Renal pelvis (tissue), 12 donors: ENCODE measurements at places on chromosomes 4 and X. TPM values are rescaled to one million over a fixed set of nuclear protein-coding genes. Genes with fewer than 3 reads are reported as not detected.

GRCh38 chr4:87543835-87544461 is 14.8 kb upstream of the SPARCL1 start:
- no peak for DNase-seq

- DNase-seq: no peak
Observed at GRCh38 chrX:71214604-71215337, 8.3 kb upstream of the GJB1 start.

DNA sequence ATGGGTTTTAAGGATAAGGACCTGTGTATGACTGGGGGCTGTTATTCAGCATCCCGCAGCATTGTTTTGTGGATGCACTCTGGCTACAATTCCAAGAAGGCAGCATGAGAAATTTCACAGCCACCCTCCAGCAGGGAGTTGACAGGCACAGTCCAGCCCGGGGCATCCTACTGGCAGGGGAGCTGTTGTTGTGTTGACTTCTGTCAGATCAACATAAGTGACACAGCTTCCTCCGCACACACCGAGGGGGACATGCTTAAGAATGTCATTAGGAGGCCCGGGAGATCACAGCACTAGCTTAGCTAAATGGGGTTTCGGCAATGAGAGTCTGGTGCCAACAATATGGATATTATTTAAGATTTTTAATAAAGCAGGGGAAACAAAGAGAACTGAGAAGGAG is 326.5 kb downstream of the ASMT start:
- no peak for DNase-seq

DNA sequence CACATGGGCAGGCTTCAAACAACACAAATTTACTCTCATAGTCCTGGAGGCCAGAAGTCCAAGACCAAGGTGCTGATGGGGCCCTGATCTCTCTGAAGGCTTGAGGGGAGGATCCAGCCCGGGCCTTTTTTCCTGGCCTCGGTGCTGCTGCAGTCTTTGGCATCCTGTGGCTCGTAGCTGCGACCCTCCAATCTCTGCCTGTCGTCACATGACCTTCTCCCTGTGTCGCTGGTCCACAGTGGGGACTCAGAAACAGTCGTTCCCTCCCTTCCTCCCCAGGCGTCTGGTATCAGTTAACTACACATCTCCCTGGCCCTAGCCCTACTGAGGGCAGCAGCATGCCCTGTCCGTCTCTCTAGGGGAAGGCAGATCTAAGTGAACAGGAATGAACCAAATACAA is 19.1 kb upstream of the MSX1 start:
- no peak for DNase-seq

DNA sequence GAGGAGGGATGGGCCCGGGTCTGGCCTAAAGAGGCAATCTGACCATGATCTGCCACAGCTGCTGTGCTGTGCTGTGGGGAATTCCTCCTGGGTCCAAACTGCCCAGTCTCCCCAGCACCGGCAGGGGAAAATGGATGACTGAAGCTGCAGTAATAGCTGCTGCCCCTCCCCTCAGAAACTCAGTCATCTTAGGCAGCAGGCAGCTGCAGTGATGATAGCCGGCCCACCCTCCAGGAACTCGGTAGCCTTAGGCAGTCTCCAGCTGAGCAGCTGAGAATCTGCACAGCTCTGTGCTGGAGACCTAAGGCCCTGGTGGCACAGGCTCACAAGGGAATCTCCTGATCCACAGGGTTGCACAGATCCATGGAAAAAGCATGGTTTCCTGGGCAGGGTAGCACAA is 113.4 kb upstream of the USP38 start:
- DNase-seq: no peak

GRCh38 chrX:41973208-41973607 is 49.9 kb upstream of the CASK start:
- DNase-seq: no peak

DNA sequence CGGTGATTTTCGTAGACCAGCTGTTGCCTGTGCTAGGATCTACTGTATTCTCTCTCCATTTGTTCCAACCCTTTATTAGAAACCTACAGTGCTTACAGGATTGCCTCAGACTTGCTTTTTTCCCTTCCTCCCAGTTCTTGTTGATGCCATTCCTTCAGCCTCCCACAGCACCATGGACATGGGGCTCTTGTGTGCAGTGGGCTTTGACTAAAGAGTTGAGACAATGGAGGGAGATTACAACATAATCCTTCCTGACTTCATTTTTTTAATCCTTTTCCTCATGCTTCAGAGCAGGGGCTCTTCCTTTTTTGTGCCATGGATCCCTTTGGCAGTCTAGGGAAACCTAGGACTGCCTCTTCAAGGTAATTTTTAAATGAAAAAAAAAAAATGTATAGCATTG is 92.1 kb downstream of the BMPR1B start:
- no peak for DNase-seq

DNA sequence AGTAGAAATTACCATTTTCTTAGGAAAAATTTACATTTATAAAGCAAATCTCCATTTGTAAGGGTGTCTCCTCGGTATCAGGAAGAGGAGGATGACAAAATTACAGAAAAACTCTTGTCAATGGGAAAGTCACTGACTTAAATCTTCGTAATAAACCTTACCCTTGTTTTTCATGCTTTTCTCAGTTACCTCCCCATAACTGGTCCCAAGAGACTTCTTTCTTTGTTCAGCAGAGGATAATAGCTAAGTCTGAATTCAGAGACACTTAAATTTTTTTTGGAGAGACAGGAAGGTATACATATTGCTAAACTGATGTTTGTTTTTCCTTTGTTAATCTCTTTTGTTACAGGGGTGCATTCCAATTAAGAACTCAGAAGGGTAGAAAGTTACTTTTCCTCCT is 125.5 kb upstream of the JADE1 start:
- no peak for DNase-seq

DNA sequence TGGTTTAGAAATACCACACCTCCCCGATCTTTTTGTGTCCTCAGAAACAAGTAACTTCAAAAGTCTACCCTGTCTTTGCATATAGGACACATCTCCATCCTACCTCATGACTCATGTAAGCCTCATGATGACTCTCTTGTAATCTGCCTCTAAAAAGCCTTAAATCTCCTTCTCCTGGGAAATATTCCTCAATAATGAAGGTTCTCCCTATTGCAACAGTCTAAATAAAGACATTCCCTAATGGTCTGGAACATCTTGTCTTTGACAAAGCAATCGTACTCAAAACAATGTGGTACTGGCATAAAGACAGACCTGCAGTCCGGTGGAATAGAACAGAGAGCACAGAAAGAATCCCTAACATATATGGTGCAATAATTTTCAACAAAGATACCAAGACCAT is 257.7 kb downstream of the OPHN1 start:
- no peak for DNase-seq

- DNase-seq: no peak
Observed at GRCh38 chrX:32687379-32687778, 524.0 kb downstream of the DMD start.

GRCh38 chrX:31099536-31100090 is 27.8 kb upstream of the FTHL17 start:
- no peak for DNase-seq

DNA sequence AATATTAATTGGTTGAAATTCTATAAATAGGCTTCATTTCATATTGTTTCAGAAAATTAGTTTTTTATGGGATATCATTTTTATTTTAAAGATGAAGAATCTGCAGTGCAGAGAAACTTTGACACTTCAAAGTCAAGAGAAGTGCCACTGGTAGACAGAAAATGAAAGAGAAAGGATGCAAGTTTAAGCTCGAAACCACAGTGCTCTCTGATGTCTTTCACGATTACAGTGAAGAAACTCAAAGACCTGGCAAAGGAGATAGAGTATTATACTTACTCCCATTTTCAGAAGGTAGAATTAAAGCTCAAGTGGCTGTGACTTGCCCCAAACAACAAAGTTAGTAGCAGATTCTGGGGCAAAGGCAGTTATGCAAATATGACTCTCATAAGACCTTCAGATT is 745.4 kb downstream of the TECRL start:
- no peak for DNase-seq

DNA sequence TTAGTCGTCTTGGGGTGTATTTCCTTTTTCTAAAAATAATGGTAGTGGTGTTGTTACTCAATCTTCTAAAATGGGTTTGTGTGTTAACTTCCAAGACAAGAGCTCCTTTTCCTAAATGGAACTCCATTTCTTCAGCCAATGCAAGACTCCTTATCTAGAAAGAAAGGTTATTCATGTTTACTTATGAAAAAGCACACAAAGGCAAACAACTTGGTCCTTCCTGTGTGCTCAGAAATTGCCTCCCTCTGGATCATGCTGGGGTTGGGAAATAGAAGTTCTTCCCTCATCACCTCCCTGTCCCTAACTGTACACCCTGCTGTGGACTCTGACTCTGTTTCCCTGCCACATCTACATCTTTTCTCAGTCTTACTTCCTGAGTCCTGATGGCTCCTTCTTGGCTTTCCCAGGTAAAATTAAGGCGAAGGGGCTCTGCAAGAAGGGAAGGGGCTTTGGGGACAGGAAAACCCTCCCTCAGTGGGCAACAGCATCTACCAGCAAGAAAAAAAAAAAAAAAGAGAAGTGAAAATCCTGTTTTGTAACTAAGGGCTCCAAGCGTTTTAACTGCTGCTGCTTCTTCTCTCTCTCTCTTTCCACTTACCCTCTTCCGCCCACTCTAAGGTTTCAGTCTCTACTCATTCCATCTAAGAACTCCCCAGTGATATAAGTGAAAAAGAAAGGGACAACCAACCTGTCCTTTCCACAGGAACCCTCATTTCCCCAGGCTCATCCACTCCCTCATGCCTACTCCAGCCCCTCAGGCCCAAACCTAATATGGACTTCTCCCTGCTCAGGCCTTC is 19.8 kb upstream of the TASL start:
- DNase-seq: no peak

DNA sequence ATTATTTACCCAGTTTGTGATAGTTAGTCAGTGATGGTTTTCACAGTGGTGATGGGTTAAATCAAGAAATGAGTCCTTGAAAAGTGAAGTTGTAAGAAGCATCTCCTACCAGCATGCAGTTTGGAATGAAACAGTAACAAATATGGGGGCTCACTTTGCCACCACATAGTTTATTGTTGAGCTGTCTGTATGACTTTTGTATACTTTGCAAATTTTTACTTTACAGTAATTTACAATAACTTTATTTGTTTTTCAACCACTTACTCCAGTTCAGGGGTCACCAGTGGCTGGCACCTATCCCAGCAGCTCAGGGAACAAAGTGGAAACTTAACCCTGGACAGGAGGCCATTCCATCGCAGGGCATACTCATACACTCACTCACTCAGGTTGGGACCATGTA is 64.5 kb upstream of the ANKRD50 start:
- no peak for DNase-seq

DNA sequence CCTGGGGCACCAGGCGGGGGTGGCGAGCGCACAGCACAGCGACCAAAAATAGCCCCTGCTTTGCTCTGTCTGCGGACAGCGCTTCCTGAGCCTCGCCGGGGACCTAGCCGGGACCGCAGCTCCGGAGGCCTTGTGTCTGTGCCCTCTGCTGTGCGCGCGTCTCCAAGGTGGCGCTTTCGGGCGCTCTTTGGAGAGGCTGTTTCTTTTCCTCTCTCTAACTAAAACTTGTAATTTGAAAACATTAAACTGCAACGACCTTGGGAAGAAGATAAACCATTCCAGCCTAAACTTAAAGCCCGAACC is 3.4 kb downstream of the ARX start:
- no peak for DNase-seq

DNA sequence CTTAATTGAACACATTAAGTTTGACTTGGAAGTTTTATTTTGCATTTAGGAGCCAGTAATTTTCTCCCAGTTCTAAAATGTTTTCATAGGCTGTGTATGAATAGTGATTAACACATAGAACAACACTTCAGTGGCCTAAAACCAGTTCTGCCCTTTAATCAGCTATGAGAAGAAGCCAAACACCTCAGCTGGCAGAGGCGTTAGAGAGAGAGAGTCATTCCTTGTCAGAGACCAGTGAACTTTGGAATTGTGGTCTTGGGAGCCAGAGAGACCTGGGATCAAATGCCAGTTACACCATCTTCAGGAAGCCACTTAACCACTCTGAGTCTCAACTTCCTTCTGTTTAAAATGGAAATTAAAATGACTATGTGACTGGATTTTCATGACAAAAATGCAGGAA is 39.3 kb upstream of the PRPS2 start:
- DNase-seq: no peak

GRCh38 chrX:66632981-66633380 is 5.9 kb downstream of the EDA2R start:
- DNase-seq: no peak

- no peak for DNase-seq
Observed at GRCh38 chr4:56099378-56099786, 150.6 kb downstream of the CEP135 start.

DNA sequence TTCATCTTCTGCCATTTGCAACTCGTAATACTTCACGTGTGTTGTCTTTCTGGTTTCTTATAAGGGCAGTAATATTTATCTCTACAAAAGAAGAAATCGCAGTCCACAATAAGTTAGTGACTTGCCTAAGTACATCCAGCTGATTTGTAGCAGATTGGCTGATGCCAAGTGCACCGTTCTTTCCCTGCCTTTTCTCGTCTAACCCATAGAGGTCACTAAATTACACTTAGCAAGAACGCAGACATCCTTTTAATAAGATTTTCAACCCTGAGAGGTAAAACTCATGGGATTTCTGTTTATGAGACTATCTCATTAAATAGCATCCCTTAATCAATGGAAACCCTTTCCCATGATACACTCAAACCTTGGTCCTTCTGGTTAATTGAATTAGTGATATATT is 408.6 kb upstream of the ACTRT1 start:
- no peak for DNase-seq

- DNase-seq: no peak
Observed at GRCh38 chrX:130121505-130121800, 11.2 kb upstream of the ELF4 start.

- DNase-seq: no peak
Observed at GRCh38 chrX:70301716-70302115, 11.8 kb downstream of the KIF4A start.

The SLC6A14 gene
- 0.07 TPM for polyA plus RNA-seq

The CFI gene
- 79.1 TPM for polyA plus RNA-seq

The ARSJ gene
- 16.8 TPM for polyA plus RNA-seq

The CHRDL1 gene
- polyA plus RNA-seq: 10.9 TPM

The GPRIN3 gene
- 6.8 TPM for polyA plus RNA-seq

The LRCH2 gene
- 10.1 TPM for polyA plus RNA-seq

The COMMD8 gene
- 36.2 TPM for polyA plus RNA-seq

The MTCP1 gene
- 17.9 TPM for polyA plus RNA-seq

The HERC6 gene
- polyA plus RNA-seq: 11.0 TPM
